CD4-positive, alpha-beta T cell (primary cell): ENCODE measurements at places on chromosomes 11 and 22.

GRCh38 chr22:48947636-48948035 is 880.0 kb downstream of the BRD1 start:
- no peak for DNase-seq

- peak; percentile 72 for DNase-seq
These were observed at the start of gene CDC42EP2 for GRCh38 chr11:65314501-65315203. TSS of gene CDC42EP2 (plus strand) at chr11:65314866. CDS start at chr11:65320899, 6,033 bp downstream.

DNA sequence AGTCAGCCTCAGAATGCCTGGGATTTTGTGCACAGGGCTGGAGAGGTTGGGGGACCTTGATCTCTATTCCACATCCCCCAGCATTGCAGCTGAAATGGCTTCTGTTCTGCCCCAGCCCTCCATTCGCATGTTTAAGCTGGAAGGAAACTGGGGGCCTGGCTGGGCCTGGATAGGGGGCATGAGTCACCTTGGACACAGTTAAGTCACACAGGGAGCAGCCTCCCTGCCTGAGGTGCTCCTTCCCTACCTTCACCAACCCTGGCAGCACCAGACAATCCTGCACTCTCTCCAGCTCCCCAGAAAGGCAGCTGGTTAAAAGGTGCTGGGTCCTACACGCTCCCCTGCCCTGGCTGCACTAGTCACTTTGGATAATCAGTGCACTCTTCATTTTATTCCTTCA is 763 bp downstream of the SMIM45 start:
- no peak for DNase-seq

DNA sequence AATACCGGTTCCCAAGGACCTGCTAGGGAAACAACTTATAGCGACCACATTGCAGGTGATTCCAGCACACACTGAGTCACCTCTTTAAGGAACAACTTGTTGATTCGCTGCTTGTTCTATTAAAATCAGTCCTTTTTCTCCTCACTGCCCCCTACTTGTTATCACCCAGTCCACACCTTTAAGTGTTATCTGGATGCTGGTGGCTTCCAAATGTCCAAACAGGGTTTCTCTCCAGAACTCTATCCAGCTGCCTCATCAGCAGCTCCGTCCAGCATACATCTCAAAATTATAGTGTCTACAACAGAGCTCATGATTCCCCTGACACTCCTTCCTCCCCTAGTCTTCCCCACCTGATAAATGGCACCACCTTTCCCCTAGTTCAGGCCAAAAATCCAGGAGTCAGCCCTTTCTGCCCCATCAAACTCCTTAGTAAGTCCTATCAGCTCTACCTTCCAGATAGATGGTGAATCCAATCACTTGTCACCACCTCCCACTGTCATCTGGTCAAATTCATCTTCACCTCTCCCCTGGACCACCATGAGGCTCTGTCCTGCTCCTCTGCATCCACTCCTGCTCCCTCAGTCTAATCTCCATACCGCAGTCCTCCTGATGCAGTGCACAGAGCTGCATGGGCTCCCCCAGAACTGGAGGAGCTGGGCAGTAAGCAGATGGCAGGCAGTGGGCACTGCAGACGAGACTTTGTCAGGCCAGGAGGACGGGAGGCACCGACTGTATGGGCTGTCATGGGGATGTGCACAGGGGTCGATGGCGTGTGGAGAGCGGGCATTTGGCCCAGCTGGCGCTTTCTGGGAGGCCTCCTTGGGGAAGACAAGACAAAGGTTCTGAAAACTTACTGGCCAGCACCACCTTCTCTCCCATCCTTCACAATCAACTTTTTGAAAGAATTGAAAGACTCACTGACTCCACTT is 19.3 kb downstream of the IL10RA start:
- DNase-seq, result no peak

DNA sequence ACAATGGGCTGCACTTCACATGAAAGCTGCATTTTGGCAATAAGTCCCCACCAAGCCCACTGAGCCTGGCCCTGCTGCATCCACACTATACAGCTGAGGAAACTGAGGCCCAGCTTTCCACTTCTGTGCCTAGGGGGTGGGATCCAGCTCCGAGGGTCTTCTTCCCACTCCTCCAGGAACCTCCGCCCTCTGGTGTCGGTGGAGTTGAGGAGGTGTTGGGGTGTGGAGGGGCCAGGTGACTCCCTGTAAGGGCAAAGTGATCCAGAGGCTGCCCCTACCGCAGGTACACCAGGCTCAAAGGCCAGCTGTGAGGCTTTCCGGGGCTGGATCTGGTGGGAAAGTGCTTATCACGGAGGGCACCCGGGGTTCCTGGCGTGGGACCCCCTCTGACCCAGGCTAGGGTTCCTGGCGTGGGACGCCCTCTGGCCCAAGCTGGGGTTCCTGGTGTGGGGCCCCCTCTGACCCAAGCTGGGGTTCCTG is 125.0 kb downstream of the KCNQ1 start:
- DNase-seq, result no peak

GRCh38 chr11:40280159-40281051 is 1179.0 kb downstream of the LRRC4C start:
- DNase-seq, result no peak

DNA sequence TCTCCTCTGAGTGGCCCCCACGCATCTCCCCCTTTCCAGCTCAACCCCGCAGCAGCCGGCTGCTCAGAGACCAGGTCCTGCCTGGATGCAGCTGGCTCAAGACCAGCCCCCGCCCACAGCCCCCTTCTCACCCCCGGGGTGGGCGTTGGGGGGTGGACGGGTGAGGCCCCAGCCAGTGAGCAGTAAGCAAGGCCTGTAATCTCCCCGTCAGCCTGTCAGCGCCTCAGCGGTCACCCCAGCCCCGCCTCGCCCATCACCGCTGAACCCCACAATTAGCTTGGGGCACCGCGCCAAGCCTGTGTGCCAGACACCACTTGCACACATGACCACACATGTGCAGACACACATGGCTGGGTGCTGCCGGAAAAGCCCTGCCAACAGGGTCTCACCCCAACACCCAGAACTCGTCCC is 5.9 kb downstream of the PLXNB2 start:
- DNase-seq, result no peak

- no peak for DNase-seq
These were observed 52.7 kb upstream of the MYEOV start for GRCh38 chr11:69241075-69241740.

DNA sequence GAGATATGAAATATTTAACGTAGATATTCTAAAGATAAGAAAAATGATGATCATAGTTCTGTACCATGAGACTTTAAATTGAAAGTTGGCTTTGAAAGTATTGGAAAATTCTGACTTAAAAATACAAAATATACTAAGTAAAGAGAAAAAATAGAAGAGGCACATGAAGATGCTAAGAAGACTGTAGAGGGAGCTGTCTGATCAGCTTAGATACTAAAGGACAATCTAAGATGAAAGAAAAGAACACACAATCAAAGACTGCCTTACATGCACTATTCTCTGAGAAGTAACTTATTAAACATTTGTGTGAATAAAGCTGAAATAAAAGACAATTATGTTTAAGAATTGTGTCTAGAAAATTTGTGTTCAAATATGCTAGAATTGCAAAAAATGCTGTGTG is 55.1 kb downstream of the RBMXL2 start:
- DNase-seq, result no peak

- DNase-seq, result no peak
These were observed 1.2 kb downstream of the TSPAN32 start for GRCh38 chr11:2302896-2303626.

GRCh38 chr11:3854977-3855807 is at the start of gene STIM1:
TSS of gene STIM1 (plus strand) at chr11:3855664. CDS start at chr11:3856271, 607 bp downstream.
- DNase-seq, result peak; percentile 96

- DNase-seq, result peak; percentile 52
These were observed 5.8 kb upstream of the MIEF1 start for GRCh38 chr22:39496131-39496838.

GRCh38 chr11:69295995-69296889 is 2.3 kb downstream of the MYEOV start:
- DNase-seq, result peak; percentile 59

- no peak for DNase-seq
These were observed 147.1 kb downstream of the CADM1 start for GRCh38 chr11:115357066-115357465.

- no peak for DNase-seq
These were observed 27.6 kb upstream of the CCDC34 start for GRCh38 chr11:27390318-27391295.

DNA sequence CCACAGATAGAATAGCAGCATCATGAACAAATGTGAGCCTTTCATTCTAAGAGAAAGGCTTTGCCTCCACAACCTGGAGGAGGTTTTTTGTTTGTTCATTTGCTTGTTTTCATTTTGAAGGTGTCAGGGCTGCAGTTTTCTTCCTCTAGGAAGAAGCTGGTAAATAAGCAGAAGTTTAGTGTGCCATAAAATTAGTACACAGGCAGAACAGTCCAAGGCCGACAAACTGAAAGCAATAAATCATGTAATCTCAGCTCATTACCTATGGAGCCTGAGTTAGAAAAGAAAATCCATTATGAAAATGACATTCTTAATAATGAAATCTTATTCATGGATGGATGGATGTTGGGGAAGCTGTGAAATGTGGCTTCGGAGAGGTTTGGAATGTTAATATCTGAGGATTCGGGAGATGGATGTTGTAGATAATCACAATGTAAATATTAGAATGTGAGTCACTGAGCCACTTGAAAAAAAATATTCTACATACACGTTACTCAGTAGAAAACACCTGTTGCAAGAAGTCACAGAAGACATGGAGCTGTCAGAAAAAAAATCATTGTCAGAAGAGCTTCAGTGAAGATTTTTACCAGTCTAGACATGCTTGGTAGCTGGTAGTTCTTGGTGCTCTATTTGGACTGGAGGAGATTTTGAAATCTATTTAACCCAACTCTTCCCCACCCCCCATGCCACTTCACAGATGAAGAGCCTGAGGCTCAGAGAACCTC is 15.0 kb upstream of the ZDHHC13 start:
- DNase-seq, result no peak

GRCh38 chr22:47053726-47054141 is 291.3 kb downstream of the TBC1D22A start:
- no peak for DNase-seq

DNA sequence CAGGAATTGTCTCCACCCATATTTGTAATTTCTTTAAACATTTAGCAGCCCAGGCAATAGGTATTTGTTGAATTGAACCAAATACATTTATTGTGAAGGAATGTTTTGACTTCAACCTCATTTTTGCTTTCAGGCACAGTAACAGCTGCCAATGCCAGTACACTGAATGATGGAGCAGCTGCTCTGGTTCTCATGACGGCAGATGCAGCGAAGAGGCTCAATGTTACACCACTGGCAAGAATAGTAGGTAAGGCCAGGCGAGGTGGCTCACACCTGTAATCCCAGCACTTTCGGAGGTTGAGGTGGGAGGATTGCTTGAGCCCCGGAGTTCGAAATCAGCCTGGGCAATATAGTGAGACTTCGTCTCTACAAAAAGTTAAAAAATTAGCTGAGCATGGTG is 20.9 kb downstream of the ACAT1 start:
- DNase-seq, result no peak

GRCh38 chr11:65847746-65848145 is 10.2 kb downstream of the CFL1 start:
- DNase-seq, result no peak

GRCh38 chr11:99376463-99376862 is 355.7 kb downstream of the CNTN5 start:
- DNase-seq, result no peak

DNA sequence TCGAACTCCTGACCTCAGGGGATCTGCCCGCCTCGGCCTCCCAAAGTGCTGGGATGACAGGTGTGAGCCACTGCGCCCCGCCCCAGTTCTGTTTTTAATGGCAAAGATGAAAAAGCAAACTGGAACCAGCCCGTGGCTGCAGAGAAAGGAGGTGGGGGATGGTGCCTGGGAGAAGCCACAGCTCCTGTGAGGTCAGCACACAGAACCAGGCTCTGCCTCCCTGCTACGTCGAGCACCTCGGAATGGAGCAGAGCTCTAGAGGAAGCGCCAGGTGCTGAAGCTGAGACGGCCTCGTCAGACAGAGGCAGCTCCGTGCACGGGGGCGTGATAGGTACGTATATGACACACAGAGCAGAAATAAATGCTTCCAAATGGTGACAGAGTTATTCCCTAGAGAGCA is 8.5 kb downstream of the DRD4 start:
- DNase-seq, result no peak

- no peak for DNase-seq
These were observed 147.9 kb downstream of the ATG16L2 start for GRCh38 chr11:72962084-72962483.

- no peak for DNase-seq
These were observed 5.3 kb upstream of the LRRC10B start for GRCh38 chr11:61503135-61503770.

DNA sequence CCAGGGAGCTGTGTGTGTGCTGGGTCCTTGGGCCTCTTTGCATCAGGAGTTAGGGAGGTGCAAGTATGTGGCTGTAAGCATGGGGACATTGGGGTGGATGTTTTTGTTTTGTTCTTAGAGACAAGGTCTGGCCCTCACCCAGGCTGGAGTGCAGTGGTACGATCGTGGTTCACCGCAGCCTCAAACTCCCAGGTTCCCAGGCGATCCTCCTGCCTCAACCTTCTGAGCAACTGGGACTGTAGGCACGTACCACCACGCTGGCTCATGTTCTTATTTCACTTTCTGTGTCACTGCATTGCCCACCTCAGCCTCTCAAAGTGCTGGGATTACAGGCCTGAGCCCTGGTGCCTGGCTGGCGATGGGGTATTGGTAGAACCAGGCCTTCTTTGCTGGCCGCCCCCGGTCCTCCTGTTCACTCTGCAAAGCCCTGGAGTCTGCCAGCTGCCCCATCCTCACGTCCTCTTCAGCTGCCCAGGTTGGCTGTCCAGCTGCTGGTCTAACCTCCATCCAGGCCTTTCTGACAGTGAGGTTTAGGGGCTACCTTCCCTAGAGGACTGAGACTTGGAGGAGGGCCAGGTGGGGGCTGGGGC is 851 bp upstream of the GRAMD4 start:
- no peak for DNase-seq

DNA sequence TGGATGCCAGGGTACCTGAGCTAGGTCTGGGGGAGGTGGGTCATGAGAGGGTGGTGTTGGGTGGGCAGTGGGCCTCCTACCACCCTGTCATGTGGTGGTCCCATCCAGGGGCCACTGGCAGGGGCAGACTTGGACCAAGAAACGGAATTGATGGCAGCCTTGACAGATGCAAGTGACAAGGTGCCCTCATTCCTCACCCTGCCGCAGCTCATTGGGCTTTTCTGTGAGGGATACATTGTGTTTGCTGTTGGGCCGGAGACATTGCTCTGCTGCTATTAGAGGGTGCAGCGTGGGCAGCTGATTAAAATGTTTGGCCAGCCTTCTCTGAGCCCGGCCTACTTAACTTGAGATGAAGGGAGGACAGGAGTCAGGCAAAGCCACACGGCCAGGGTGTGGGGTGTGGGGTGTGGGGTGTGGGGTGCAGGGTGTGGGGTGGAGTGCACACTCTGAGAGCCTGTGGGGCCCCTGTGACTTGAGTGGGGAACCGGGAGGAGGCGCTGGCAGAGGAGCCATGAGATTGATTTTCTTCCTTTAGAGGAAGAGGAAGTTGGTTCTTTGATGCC is 351.5 kb downstream of the TBC1D22A start:
- no peak for DNase-seq

- DNase-seq, result no peak
These were observed 852 bp downstream of the BUD13 start for GRCh38 chr11:116771935-116772334.
